ENCODE measurements at places on chromosomes 16 and 17.

DNA sequence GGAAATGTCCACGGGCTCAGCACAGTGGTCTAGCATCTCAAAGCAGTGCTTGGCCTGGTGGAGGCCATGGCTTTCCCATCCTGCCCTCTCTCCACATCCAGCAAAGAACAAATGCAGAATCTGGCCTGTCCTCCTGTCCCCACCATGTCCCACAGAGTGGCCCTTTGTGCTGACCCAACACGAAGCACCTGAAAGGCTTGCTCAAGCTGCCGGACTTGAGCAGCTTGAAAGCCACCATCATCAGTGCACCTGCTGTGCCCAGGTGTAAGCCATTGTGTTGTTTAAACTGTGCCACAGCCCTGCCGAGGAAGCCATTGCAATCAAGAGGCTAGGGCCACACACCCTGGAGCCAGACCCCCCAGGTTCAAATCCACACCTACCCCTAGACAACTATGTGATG is 115.5 kb downstream of the SOCS1 start:
- no peak for DNase-seq

DNA sequence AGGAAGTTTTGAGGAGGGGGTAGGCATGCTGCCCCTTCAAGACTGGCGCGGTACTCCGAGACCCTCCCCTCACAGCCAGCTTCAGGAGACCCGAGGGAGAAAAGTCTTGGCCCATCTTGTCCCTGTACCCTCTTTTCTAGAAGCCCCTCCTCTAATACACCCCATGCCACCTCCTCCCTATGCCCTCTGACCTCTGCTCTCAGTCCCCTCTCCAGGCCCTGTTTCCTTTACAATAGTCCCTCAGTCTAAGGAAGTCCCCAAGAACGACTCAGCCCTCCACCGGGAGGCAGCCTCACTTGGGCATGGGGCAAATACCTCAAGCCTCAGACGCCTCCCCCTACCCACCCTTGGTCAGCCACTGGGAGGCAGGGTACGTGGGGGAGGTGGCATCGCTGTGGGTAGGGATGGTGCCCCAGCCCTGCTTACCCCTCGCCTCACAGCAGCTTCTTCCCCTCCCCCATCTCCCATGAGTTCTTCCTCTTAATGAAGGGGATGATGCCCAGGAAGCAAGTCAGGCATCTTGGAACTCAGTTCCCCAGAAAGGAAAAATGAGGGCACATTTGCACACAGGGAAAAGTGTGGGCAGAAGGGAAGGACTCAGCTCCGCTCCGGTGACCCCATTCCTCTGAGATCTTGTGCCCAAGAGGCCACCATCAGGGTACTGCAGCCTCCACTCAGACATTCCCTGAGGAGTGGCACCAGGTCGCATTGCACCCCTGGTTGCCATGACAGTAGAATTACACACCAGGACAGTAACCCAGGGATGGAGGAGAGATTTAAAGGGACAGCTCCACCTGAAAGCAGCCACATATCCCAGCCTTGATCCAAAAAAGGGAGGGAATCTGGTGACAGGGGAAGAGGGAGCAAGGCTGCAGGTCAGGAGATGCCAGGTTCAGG is 6.2 kb downstream of the MPP2 start:
- DNase-seq, result no peak

GRCh38 chr17:13152501-13152900 is 134.7 kb upstream of the ELAC2 start:
- no peak for DNase-seq

DNA sequence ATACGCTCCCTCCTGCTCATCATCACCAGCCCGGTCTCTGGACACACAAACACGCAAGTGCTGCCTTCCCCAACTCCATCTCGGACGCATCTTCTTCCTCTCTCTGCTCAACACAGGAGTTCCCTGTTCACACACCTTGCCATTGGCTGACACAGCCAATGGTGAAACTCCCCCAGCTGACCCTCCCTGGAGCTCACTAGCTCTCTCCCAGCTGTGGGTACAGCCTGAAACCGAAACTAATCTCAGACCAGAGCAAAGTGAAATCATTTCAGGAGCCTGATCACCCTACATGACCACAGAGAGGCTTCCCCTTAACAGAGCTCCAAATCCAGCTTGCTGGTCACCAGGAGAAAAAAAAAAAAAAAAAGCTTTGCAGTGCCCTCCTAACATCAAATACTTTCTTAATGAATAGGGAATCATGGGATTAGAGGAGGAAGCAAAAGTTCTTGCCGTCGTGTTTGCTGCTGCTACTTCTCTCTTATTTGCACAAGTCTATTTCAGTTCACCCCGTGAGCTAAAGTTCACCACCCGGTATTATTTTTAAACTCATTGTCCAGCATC is 8.3 kb downstream of the CUEDC1 start:
- peak; percentile 67 for DNase-seq

DNA sequence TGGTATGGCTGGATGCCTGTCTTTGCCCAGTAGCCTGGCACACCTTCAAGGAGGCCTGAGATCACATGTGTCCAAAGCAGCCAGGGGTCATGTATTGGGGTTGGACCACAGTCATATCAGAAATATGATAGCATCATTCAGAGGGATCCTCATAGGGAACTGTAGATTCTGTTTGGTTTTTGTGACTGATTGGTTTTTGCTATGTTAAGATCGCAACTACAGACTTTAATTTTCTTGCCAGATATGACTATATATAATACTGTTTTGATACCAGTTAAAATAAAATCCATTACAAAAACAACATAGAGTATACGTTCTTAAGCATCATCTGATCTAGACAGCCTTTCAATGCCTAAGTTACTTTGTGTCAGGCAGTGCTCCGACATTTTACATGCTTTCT is 11.8 kb upstream of the SMPD3 start:
- DNase-seq, result no peak

DNA sequence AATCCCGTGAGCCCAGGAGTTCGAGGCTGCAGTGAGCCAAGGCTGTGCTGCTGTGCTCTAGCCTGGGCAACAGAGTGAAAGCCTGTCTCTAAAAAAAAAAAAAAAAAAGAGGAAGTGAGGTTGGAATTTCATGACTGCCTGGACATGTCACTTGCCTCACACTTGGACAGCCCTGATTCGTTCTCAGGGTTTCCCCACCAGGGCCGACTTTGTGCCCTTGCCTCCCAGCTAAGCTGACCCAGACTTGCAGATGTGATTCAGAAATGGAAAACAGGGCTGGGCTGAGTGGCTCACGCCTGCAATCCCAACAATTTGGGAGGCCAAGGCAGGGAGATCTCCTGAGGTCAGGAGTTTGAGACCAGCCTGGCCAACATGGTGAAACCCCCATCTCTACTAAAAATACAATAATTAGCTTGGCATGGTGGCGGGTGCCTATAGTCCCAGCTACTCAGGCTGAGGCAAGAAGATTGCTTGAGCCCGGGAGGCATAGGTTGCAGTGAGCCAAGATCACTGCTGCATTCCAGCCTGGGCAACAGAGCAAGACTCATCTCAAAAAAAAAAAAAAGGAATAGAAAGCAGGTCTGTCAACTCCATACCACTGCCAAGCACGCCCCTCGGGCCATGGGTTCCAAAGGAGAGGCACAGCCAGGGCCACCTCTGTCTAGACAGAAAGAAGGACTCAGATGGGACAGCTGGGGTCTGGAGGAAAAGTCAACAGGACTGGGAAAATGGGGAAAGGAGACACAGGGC is 46.9 kb downstream of the SOCS1 start:
- DNase-seq, result no peak

DNA sequence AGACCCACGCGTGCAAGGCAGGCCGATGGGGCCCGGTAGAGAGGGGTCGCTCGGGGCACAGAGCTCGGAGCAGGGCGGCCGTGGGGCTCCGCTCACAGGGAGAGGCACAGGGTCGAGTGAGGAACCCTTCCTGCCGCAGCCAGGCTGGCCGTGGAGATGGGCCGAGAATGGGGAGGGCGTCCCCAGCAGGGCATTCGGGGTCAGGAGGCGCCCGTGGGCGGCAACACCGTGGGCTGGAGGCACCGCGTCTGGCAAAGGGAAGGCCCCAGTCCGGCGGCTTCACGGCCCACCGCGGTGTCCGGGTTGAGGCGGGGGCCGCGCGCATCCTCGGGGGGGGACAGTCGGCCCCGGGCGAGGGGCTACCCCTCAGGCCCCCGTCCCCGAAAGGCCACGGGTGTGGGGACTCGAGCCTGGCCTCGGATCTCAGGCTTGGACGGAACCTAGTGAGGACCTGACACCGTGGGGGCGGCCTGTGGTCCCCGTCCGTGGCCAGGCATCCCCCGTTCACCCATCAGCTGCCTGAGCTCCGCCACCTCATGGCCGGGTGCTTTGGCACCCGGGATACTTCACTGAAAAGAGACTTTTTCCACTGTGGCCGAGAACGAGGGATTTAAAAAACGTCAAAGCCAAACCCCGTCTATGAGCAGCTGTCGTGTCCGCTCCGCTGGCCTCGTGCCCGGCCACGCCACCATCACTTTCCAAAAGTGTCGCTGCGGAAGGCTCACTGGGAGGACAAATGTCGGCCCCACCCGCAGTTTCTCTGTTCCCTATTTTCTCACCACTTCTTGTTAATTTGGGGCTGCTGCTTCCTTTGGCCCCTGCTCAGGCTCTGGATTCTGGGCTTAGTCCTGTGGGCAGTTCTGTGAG is 73.6 kb downstream of the METRNL start:
- DNase-seq, result no peak

GRCh38 chr16:57574646-57575467 is 32.4 kb downstream of the ADGRG5 start:
- no peak for DNase-seq
